Epithelial cell of prostate (primary cell): ENCODE measurements at places on chromosomes 3 and 15.

GRCh38 chr3:64685800-64686445 is 1.9 kb downstream of the ADAMTS9 start:
- DNase-seq = peak; percentile 64

DNA sequence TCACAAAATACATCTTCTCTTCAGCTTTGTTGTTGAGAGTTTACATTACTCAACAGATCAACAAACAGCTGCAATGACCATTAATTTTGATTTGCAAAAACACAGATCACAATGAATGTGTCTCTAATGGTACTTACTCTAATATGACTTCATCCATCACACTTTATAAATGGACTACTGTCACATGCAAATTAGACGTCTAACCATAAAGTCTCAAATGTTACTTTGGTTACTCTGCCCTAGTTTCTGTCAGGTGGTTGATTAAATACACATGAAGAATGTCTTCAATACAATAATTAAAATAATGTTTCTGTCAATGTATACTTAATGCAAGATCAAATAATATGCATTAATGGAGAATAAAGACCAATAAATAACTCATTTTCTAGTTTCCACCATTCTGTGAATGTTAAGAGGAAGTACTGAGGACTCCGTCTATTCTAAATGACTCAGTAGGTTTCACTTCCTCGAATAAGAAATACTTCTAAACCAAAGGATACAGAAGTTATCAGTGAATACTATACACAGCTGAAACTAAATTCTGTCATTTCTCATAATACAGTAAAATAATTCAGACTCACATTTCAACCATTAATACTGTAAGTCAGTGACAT is 145.8 kb downstream of the CBLB start:
- DNase-seq = peak; percentile 3

- DNase-seq = no peak
Observed at GRCh38 chr3:35908366-35909232, 269.3 kb downstream of the ARPP21 start.

DNA sequence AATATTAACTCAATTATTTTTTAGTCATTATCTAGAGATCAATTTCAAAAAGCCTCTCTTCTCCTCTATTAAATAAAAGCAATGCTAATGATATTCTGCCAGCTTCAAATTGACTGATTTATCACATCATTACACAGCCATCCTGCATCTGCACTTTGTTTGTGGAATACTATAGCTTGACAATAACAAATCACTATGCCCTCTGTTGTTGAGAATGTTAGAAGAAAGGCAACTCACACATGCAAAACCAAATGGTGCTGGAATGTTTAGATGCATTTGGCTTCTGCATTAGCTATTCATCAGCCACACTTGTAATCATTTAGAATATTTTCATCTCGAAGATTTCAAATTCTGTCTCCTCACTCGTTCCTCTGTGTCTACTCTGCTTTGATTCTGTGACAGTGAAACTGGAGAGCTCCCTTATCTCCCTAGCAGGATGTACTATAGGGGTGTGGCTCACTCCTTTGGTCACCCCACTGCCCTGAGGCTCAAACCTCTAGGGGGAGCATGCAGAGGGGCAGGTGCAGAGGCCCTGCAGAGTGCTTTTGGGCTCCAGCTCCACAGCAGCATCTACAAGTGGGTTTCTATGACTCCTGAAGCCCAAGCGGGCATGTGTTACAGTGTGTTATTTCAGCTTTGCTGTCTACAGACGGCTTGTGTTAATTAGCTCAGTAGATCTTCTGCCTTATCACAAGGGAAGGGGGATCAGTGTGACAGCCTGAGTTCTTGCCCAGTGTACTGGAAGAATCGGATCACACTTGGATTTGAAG is 454.1 kb upstream of the BCHE start:
- no peak for DNase-seq

- DNase-seq = no peak
Observed at GRCh38 chr3:71247221-71247957, 336.1 kb downstream of the FOXP1 start.
